ENCODE measurements at places on chromosomes 6 and 20.

DNA sequence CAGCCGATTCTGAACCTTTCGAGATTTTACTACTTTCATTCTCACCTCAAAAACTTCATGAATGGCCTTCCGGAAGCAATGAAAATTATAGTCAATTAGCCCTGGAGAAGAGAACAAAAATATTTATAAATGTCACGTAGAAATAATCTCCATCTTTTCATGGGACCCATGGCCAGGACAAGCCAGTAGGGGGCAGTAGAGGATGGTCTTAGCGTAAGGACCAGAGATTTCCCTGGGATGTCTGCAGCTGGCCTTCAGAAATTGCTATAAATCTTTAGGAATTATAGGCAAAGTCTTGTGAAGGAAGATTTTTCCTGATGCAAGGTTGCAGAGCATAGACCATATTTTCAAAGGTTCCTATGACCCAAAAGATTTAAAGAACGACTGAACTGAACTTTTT, 15.6 kb upstream of the UBE2J1 start:
- no peak for DNase-seq

DNA sequence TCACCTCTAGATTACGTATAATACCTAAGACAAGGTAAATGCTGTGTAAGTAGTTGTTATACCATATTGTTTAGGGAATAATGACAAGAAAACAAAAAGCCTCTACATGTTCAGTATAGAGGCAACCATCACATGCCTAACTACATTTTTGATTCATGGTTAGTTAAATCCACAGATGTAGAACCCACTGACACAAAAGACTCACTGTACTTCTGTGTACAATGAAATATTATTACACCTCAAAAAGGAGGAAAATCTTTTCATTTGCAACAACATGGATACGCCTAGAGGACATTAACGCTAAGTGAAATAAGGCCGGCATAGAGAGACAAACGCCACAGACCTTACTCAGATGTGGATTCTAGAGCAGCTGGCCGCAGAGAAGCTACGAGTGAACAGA, 50.5 kb downstream of the NINL start:
- DNase-seq: no peak

- no peak for DNase-seq
These were observed 1.3 kb downstream of the DIDO1 start for GRCh38 chr20:62925076-62925419.

GRCh38 chr6:142700032-142700431, 244.9 kb downstream of the HIVEP2 start:
- no peak for DNase-seq

DNA sequence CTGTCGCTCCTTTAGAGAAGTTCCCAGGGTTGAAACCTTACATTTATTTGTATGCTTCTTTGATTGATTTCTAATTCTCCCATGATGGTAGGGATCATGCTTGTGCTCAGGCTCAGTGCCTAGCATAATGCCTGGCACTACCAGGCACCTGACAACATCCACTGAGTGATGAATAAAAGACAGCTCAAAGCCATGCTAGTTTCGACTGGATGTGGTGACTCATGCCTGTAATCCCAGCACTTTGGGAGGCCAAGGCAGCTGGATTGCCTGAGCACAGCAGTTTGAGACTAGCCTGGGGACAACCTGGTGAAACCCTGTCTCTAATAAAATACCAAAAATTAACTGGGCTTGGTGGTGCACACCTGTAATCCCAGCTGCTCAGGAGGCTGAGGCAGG, 11.6 kb upstream of the CD164 start:
- no peak for DNase-seq

DNA sequence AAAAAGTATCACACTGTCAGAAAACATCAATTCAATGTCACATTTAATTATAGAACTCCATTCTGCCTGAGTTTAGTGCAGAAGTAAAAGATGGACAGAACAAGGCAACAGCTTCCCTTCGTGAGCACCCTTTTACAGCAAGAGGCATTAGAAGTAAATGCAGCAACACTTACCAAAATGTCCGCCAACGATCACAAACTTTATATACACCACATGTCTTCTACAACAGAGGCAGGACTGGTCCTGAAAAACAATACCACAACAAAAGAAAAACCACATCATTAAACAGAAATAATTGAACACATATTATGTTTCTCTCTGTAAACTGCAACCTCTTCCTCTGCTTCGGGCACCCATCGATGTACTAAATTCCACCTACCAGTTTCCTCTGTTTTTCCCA, 92.9 kb downstream of the FYN start:
- DNase-seq: no peak

GRCh38 chr20:59145924-59146779, 17.5 kb upstream of the ZNF831 start:
- DNase-seq: no peak

- peak; percentile 52 for DNase-seq
These were observed 117.8 kb upstream of the KCNG1 start for GRCh38 chr20:51140671-51141070.
